Brain microvascular endothelial cell (primary cell): ENCODE measurements at places on chromosomes 1 and 21.
A peak's percentile ranks its signal among the peaks of the same experiment; 100 is the strongest.

- DNase-seq, result no peak
These were observed 15.9 kb downstream of the ESPN start for GRCh38 chr1:6440198-6441126.

DNA sequence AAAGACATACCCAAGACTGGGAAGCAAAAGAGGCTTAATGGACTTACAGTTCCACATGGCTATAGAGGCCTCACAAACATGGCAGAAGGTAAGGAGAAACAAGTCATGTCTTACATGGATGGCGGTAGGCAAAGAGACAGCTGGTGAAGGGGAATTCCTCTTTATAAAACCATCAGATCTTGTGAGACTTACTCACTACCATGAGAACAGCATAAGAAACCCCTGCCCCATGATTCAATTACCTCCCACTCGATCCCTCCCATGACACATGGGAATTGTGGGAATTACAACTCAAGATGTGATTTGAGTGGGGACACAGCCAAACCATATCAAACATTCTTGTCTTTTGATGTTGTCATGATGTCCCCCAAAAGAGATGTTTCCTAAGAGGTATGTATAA lies 103.3 kb downstream of the DUSP10 start:
- DNase-seq, result no peak

DNA sequence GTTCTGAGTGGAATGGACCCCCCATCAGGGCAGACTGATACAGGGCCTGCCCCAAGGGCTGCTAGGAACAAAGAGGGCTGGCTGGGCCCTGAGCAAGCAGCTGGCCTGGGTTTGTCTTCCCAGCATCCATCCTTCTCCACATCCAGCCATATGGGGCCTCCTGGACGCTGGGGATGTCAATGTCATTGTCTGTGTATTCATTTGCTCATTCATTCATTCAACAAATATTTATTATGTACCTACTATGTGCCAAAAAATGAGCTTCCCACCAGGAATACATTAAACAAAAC lies 15.6 kb upstream of the ECE1 start:
- DNase-seq, result no peak

DNA sequence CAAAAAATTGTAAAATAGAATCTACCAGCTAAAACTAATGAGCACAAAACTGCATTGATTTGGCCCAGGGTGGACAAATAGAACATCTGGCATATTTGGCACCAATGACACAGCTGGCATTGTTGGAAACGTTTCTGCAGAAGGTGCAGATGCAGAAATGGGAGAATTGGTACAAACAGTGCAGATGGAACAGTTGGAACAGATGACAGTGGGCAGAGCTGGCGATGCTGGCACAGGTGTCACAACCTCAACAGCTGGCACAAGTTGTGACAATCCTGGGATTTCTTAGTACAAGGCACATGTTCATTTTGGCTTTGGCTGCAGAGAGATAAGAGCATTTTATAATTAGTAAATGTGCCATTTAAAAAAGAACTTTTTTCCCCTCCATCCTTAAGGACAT lies 91.1 kb upstream of the ZBTB18 start:
- no peak for DNase-seq

DNA sequence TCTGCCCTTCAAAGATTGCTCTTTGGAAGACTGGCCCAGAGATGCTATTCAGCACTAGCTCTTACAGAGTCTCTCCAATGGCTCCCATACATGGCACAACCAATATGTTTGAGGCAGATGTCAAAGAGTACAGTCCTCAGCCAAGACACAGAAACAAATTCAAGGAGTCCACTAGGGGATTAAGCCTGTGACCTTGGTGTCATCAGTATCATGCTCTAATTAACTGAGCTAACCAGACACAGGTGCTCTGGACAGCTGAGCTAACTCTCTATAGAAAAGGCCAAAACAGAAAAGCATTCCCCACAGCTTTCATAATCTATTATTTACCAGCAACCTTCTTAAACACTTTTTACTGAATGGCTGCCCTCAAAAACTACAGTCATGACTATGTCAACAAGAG lies 666.0 kb upstream of the PLXNA2 start:
- no peak for DNase-seq

- DNase-seq, result peak; percentile 79
These were observed 16.5 kb downstream of the TRIT1 start for GRCh38 chr1:39866767-39867166.

DNA sequence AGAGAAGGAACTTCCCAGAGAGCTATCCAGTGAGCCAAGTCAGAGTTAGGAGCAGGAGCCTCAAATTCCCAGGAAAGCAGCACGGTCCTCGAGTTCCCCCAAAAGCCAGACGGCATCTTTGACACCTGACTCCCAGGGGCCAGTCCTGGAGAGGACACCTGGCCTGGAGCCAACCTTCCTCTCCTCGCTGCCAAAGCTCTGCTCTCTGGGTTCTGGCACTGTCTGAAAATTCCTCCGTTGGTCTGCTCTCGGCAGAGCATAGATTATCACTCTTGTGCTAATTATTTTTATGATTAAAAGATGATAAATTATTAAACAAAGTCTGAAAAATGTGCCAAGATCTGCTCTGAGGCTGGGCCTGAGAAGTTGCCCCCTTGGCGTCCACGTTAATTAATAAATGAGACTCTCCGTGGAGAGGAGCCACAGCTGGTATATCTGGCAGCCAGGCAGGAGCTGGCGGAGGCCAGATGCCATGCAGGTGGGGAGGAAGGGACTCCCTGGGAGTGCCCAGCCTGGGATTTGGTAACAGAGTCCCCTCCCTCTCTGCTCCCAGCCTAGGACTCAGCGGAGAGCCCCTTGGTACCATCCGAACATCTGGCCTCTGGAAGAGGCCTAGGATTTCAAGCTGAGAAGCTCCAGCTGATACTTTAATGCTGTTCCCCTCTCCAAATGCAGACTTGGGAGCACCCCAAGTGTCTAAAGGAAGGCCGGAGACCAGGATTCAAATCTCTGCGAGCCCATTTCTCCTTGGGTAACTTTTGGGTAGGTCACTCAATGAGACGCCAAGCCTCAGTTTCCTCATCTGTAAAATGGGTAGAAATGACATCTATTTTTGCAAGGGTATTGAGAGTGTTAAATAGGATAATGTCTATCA lies 163.7 kb upstream of the POU3F1 start:
- DNase-seq, result no peak

DNA sequence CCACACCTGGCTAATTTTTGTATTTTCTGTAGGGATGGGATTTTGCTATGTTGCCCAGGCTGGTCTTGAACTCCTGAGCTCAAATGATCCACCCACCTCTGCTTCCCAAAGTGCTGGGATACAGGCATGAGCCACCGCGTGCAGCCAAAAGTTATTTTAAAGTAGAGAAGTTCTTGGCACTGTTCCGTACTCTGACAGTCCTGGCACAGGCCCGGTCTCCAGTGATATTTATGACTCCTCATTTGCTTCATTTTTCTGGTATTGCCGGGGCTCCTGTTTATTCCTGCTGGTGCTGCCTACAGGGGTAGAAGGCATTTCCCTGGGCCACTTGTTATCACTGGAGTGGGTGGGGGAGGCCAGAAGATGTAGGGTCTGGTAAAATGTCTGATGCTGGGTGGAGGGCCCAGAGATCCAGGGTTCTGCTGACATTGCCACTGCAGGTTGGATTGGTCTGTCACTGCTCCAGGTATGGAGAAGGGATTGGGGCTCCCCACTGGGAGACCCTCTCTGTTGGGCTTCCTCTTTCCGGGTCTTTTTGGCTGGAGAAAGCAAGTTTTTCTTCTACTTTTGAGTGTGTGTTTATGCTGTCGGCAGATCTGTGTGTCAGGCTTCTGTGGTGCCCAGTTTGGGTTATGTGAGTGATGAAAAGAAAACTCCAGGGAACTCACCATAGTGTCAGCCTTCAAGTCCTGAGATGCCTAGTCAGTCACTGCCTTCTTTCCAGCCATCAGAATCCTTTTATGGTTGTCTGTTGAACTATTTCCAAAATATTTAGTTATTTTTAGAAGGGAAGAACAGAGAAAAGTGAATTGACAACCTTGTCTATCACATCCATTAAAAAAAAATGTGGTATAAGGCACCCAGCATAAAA lies 4.5 kb downstream of the MROH7 start:
- DNase-seq, result no peak

- DNase-seq, result no peak
These were observed 4.3 kb downstream of the RAB25 start for GRCh38 chr1:156065212-156065611.

DNA sequence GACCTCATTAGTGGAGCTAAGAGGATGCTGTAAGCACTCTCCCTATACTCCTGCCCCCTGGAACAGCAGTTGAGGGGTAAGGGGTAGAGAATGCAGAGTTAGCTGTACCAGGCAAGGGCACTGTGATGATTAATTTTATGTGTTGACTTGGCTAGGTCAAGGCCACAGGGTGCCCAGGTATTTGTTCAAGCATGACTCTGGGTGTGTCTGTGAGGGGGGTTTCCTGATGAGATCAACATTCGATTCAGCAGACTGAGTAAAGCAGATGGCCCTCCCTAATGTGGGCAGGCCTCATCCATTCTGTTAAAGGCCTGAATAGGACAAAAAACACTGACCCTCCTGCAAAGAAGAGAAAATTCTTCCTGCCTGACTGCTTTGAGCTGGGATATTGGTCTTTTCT lies 110.8 kb downstream of the KCND3 start:
- DNase-seq, result no peak

DNA sequence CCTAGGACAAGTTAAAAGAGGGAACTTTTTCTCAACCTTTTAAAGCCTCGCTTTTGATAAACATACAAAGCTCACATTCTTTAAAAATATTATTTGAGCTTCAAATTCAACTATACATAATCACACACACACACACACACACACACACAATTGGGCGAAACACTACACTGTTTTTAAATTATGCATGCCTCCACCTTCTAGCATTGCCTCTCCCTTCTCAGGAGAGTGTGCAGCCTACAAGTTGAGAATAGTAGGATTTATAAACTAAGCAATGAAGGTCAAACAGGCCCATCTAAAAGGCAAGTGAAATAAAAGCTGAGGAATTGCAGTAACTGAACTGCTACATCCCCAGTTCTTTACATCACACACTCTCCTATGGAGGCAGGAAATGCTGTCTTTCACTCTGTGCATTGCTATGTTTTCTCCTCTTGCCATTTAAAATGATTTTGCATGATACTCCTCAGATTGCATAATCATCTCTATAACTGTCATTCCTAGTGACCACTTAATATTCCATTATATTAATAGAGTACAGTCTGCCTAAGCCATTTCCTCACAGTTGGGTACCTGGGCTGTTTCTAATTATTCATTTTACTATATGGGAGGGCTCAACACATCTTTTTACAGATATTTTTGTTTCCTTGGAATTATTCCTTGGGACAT lies 92.5 kb upstream of the KCNE2 start:
- no peak for DNase-seq

GRCh38 chr1:79198832-79199231 lies 192.3 kb upstream of the ADGRL4 start:
- DNase-seq, result no peak

DNA sequence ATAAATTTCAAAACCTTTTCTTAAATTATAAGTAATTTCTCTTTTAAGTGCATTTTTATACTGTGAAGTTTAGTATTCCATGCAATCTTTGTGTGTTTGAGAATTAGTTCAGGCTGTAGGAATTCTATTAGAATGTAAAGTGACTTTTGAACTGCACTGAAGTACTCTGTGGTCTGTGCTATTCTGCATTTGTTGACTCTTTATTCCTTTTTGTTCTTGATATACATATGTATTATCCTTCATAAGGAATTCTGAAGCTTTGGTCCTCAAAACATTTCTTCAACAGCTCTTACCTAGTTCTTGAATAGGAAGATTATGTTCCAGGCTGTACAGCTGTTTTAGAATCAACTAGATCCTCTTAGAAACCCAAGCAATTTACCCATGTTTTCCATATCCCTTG lies 158.0 kb downstream of the HS2ST1 start:
- no peak for DNase-seq

DNA sequence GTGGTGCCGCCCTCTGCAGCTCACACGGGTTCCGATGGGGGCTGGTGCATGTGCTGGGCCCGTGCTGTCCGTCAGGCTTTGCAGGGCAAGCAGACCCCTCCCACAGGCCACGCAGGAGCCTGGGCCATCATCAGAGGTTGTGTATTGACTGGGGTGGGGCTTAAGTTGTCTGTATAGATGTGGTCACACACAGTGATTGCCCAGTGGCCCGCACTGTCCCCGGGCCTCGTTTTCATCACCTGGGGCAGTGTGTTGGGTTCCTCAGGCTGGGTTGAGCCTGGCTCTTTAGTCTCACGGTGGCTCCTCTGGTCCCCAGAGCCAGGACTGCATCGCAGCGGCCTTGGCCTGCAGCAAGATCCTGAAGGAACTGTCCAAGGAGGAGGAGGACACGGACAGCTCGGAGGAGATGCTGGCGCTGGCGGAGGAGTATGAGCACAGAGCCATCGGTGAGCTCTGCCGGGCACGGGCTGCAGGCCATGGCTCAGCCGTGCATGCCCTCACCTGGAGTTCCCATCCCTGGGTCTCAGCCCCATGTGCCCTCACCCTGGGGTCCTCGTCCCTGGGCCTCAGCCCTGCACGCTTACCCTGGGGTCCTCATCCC lies 44.1 kb downstream of the TRPM2 start:
- no peak for DNase-seq

- DNase-seq, result peak; percentile 40
These were observed 191.3 kb downstream of the BACH1 start for GRCh38 chr21:29490016-29490415.

GRCh38 chr1:43532716-43533115 lies 2.0 kb downstream of the PTPRF start:
- DNase-seq, result no peak

- DNase-seq, result peak; percentile 55
These were observed 68.8 kb upstream of the SSX2IP start for GRCh38 chr1:84758968-84759491.

DNA sequence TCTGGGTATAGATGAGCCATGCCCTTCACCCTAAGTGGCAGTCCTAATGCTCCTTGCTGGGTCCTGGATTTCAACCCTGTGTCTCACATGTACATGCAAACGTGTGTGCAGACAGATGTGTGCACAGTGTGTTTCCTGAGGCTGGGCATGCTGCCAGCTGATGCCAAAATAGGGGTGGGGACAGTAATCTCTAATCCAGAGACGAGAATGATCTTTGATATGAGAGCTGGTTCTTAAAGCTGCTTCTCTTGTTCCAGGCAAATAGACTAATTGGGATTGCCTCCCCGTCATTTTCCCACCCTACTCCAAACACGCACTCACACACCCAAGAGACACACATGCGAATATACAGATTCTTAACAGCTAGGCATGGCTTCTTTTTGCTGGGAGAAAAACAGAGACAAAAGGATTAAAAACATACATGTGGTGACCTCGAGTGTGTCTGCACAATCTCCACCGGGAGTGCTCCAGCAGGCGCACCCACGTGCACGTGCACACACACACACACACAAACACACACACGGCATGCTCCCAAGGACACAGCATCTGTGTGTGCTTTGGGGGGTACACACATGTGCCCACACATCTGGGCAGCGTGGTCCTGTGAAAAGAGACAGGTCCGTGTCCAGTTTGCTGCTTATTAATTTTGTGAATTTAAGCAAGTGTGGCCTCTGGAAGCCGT lies 102.1 kb upstream of the ZBTB40 start:
- DNase-seq, result no peak

DNA sequence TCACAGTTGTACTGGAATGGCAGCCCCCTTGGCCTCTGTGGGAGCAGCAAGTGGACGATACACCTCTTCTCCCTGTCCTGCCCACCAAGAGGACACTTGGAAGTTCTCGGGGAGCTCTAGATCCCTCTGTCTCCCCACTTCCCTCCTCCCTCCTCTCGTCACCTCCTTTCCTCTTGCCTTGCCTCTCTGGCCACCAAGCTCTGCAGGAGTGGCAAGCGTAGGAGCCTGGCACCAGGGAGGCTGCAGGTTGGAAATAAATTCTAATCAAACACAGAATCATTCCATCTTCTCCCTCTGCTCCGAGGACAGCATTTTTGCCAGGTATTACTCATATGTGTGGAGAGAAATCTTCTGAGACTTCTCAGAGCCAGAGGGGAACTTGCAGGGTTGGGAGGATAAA lies 20.8 kb downstream of the CAMK2N1 start:
- DNase-seq, result no peak
